ENCODE measurements at places on chromosomes 5 and 9. TPM values are rescaled to one million over a fixed set of nuclear protein-coding genes. Genes with fewer than 3 reads are reported as not detected.

ECM2 gene
- 1.8 TPM for polyA plus RNA-seq

IL3 gene
- not detected for polyA plus RNA-seq

KIF24 gene
- 0.29 TPM for polyA plus RNA-seq

ORM2 gene
- polyA plus RNA-seq: 6.3 TPM

FOXD4L3 gene
- polyA plus RNA-seq: not detected

SPATA31E1 gene
- not detected for polyA plus RNA-seq
